ENCODE measurements at places on chromosomes 5 and 9.

GRCh38 chr5:143533978-143534760 lies 130.7 kb upstream of the NR3C1 start:
- no peak for DNase-seq

GRCh38 chr5:137192293-137192743 lies 306.8 kb downstream of the SPOCK1 start:
- DNase-seq: no peak

DNA sequence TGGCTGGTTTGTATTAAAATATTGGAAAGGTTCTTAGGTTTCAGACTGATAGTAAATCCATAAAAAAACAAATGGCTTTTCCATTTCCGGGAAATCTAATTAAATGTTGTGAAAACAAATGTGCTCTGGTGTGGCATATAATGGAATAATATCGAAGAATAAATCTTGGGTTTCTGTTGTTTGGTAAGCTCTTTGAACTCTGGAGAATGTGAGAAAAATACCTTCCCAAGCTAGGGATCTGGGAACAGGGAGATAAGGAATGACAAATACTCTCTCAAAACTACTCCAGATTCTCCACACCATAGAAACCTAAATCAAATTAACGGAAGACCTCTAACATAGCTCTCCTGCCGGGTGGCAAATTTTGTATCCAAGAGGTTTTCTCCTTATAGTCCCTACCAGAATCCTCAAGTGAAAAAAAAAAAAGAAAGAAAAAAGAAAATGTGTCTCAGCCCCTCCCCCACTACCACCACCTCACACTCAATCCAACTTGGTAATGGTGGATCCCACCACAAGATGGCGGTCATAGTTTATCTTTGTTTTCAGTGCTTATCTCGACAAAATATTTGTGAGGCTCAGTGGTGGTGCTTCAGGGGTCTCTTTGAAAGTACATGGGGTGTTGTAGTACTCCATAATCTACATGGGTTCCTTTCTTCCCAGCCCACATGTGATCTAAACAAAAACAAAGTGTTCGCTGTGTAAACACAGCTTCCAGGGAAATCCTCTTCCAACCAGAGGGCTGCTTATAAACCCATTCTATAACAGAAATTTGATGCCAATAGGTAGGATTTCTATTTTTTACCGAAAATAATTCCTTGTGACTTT lies 54.5 kb upstream of the FST start:
- DNase-seq: peak; percentile 60

GRCh38 chr5:20276061-20276958 lies 288.3 kb upstream of the CDH18 start:
- DNase-seq: no peak

- DNase-seq: peak; percentile 99
Measured at GRCh38 chr5:69166686-69167492, at the start of gene CCNB1. Gene CCNB1, plus strand, starts transcription at chr5:69167150. Its CDS starts 113 bp downstream, at chr5:69167263.

DNA sequence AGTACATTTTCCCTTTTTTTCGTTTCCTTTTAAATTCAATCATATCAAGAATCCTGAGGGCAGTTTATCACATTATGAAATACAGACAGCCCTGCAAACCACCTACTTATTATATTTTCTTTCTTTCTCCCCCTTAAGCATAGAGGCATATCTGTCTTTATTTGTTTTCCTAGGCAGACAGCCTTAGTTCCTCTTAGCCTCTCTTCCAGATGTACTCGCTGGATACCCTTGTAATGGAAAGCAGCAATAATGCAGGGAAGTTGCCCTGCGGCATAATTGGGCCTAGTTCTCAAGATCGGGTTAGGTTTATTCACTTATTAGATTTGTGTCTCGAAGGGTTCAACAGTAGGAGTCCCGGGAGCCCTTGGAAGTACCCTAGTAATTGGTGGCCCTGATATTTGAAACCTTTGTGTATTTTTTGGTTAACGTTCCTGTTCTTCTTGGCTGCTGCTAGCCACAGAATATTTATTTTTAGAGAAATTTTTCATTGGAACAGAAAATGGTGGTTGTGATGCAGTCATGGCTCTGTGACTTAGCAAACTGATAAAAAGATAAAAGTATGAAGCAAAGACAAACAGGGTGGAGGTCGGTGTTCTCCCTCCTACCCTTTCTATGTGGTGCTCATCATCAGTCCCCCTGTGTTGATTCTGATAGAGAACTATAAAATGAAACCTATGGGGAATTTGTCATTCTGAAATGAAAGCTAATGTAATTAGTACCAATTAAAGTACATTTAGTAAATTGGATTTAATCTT lies 6.4 kb downstream of the TLE4 start:
- DNase-seq: no peak

DNA sequence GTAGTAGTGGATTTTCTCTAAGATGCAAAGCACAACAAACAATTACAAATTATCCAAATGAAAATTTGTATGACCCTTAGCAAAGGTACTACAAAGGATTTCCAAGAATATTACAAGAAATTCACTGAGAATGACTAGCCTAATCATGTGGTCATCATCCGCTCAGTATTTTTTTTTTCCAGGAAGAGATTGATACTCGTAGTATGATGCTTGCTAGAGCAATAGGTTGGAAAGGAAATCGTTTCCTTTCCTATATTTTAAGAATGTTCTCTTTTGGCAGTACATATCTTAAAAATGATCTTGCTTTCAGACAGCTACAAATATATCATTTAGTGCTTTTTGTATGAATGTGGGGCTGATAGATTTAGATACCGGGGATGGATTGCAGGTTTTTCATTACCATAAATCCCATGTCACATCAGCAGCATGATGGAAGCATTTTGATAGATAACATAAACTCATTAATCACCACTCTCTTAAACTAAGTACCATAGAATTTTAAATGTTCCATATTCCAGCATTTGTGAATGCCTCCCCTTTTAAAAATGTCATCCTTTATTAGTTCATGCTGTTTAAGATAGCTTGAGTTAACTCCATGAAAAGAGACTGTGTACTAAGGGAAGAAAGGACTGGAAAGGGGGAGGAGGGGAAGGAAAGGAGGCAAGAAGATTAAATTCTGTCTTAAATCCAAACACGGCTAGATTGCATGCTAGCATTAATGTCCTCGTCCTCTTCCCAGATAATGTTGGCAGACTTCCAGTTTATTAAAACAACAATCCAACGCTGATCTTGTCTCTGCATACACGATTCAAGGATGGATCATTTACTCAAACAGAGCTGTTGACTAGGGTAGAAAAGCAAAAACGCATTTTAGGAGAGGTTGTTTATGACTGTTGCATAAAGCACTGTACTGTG lies 311.7 kb upstream of the ZNF608 start:
- DNase-seq: no peak

GRCh38 chr5:53350368-53350767 lies 130.1 kb upstream of the FST start:
- DNase-seq: no peak

DNA sequence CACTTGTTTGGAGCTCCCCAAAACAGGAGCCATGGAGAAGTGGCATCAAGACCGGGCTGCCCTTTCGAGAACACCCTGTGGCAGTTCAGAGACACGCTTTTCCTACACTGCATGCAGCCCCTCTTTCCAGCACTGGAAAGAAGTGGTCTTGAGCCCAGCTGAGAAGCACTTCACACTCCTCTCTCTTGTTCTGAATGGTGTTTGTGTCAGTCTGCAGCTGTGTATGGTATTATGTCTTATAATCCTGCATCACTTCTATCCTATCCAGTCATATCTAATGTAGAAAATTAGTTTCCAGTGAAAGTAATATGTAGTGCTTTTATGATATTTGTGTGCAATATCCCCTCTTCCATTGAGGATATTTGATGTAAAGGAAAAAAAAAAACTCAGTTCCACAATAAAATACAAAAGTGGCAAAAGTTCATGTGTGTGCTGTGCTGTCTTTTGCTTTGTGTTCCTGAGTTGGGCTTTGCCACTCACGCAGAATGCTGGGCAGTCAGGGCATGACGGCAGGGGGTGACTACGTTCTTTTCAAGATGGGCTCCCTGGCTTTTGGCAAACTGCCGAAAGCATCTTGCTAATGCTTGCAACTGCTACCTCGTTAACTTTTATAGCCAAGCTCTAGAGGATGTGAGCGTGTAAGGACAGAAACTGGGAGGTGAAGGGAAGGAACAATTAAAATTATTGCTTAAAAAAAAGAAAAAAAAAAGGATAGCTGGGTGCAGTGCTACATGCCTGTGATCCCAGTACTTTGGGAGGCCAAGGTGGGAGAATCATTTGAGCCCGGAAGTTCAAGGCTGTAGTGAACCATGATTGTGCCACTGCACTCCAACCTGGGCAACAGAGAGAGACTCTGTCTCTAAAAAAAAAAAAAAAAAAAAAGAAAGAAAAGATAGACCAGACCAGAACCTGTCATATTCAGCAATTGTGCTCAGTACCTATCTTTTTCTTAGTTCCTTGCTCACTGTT lies 102.2 kb downstream of the MAP1B start:
- no peak for DNase-seq

- peak; percentile 80 for DNase-seq
Measured at GRCh38 chr9:91758491-91758981, 191.5 kb downstream of the ROR2 start.

- no peak for DNase-seq
Measured at GRCh38 chr9:81653240-81653639, 36.1 kb downstream of the TLE1 start.

DNA sequence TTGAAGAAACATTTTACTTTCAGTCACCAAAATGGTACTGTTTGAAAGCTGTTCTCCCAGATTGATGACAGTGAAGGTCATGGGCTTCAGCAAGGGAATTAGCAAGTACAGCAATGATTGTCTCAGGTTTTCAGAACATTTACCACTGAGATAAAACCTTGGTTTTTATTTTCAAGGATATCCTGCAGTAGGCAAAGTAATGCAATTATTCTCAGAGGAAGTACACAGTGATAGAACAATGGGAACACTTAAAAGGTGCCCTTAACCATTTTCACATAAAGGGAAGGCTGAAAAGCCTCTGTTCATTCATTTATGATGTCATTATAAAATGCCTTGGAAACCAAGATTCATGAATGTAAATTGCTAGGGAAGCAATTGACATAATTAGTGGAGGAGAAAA lies 471.8 kb upstream of the ACO1 start:
- no peak for DNase-seq

- no peak for DNase-seq
Measured at GRCh38 chr9:80649496-80649895, 1039.9 kb downstream of the TLE1 start.

DNA sequence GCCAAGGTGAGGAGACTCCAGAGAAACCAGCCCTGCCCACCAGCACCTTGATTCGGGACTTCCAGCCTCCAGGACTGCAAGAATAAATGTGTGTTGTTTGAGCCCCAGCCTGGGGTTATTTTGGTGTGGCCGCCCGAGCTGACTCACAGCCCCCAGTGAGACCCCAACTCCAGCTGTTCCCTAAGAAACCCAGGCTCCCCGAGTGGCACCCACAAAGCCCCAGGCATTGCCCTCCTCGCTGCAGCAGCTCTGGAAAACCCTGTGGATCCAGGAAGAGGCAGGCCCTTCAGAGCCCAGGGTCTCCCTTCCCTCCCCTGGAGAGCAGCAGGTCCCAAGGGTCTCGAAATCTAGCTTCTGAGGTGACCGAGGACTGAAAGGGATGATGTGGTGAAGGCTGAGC lies 69.2 kb upstream of the PPP1R26 start:
- DNase-seq: peak; percentile 36

GRCh38 chr9:26745111-26745510 lies 147.5 kb downstream of the CAAP1 start:
- no peak for DNase-seq

- no peak for DNase-seq
Measured at GRCh38 chr5:39202597-39203274, 16.6 kb downstream of the FYB1 start.

GRCh38 chr9:128243215-128244018 lies 32.4 kb downstream of the GOLGA2 start:
- no peak for DNase-seq

DNA sequence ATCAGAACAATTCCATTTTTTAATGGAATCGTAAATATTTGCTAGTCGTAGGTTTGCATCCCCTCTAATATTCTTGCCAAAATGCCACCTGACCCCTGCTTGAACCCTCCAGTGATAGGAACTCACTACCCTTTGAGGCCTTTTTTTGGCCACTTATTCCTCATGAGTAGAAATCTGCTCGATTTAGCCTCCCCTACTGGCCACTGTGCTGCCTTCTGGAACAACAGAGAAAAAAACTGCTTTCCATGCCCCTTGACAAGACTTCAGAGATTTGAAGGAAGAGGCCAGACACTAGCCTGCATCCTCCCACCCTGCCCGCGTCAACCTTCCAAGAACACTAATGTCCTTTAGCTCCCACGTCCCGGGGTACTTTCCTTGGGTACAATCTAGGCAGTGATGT lies 4.1 kb downstream of the CCDC69 start:
- no peak for DNase-seq

- peak; percentile 85 for DNase-seq
Measured at GRCh38 chr9:91775011-91775707, 174.9 kb downstream of the ROR2 start.

- no peak for DNase-seq
Measured at GRCh38 chr9:136211441-136212344, 6.8 kb upstream of the LHX3 start.

DNA sequence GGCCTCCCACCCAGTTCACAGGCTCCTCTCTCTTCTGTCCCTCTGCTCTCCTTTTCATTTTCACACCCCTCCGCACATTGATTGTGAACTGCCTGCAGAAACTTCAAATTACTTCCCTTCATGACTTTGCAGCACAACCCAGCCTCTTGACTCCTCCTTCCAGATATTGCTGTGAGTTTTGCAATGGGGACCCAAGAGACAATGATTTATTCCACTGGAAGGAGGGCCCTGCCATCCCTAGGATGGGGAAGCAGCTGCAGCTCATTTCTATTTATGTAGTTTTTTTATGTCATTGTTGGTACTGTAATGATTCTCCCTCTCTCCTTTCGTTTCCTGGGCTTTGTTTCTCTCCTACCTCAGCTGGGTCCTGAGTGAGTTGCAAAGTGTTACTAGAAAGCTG lies 364.9 kb downstream of the ICE1 start:
- DNase-seq: no peak

- no peak for DNase-seq
Measured at GRCh38 chr9:20753761-20754160, 69.7 kb downstream of the FOCAD start.

GRCh38 chr9:128214571-128215490 lies 11.7 kb downstream of the DNM1 start:
- DNase-seq: no peak

DNA sequence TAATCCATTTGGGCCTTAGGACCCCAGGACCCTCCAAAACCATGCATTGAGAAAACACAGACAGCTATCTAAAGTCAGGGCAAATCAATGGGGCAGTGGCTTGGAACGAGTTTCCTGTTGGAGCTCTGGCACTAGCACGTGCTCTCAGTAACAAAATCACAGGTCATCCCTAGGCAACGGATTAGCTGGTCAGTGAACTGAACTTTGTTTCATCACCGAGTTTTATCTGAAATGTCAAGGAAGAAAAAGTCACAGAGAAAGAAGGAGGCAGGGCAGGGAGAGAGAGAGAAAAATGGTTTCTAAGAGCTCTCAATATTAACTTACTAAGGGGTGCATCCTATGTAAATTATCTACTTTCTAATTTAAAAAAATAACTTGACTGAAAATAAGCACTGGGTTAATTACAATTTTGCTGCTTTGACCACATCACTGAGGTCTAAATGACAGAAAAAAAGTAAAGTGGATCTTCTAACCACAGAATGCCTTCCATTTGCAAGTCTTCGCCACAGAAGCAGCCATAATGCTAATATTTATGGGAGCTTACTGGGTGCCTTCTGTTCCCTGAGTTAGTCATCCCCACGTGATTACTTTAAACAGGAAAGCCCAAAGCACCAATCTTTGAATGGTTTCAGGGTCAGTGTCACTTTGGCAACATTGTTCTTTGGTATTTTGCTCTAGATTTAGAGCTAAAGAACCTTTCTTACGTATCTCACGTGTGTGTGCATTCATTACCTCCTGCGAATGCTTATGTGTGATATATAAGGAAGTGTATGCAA lies 503.9 kb downstream of the RASEF start:
- no peak for DNase-seq

- no peak for DNase-seq
Measured at GRCh38 chr9:96100385-96101300, 201.3 kb downstream of the HSD17B3 start.

Measured in ecto neural progenitor cell (in vitro differentiated cells).